ENCODE measurements at places on chromosomes 4 and X.

DNA sequence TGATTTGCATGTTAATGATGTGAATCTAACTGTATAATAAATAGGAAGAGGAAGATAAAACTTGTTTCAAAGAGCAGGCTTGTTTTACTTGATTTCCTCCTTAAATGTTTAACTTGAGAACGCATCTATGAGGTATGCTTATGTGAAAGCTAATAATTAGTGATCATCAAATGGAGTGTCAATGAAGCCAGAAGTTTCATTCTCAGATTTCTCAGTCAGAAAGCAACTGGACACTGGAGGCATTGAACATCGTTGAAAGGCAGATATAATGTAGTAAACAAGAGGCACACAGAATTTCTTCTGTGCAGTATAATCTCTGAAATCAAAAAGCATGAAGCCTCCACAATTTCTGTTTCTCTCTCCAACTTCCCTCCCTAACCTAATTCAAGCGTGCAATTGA is 672.9 kb downstream of the ADGRL3 start:
- DNase-seq, result no peak

DNA sequence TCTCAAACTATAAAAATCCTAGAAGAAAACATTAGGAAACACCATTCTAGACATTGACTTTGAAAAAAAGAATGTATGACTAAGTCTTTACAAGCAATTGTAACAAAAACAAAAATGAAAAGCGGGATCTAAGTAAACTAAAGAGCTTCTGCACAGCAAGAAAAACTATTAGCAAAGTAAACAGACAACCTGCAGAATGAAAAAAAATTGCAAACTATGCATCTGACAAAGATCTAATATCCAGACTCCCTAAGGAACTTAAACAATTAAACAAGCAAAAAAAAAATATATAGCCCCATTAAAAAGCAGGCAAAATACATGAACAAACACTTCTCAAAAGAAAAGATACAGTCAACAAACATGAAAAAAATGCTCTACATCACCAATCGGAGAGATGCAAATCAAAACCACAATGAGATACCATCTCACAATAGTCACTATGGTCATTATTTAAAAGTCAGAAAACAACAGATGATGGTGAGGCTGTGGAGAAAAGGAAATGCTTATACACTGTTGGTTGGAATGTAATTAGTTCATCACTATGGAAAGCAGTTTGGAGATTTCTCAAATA is 168.1 kb downstream of the EPHA5 start:
- DNase-seq, result no peak

GRCh38 chr4:77927991-77928925 is 65.6 kb downstream of the MRPL1 start:
- DNase-seq, result no peak

GRCh38 chr4:153140294-153140693 is 63.9 kb upstream of the TRIM2 start:
- no peak for DNase-seq

DNA sequence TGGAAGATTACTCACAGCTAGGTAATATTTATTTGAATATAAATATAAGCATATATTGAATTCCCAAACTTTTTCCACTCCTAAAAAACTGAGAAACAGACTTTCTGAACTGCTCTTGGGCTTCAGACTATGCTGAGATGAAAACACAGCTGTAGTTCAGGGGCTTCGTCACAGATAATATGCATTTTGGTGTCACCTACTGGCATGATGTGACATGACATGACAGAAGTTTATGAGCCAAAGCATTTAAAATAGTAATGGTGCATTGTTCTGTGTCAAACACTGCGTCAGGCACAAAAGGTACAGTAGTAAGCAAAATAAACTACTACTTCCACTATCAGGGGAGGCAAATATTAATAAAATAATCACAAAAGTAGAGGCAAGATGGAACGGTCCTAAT is 171.3 kb downstream of the BTC start:
- no peak for DNase-seq

DNA sequence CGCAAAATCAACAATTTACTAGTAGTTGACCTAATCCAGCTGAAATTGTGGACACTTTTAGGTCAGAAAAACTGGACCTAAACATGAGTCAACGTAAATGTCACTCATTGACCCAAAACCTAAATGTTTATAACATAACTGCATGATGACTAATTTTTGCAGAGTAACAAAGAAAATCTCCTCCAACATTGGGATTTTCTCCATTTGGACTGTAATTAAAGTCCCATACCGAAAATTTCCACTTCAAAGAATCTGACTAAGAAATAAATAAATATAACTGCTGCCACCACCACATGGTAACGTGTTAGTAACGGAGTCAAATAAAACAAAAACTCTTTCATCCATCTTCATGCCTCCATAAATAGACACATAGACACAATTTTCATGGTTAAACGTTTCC is 1.9 kb downstream of the ADGRA3 start:
- DNase-seq, result no peak

DNA sequence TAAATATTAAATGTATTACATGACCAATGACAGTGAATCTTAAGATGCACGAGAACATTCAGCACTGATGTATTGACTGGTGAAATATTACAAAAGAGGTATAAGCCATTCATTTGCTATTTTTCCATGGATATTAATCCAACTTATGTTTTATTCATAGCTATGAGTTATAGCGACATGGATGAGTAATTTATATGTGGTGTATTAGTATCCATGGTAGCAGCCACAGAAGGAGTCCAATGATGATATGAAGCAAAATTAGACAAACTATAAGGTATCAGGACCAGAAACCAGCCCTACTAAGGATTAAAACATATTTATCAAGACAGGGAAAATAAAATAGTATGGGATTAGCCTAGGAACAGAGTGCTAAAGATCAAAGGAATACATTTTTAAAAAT is 50.7 kb downstream of the THAP9 start:
- DNase-seq, result no peak

DNA sequence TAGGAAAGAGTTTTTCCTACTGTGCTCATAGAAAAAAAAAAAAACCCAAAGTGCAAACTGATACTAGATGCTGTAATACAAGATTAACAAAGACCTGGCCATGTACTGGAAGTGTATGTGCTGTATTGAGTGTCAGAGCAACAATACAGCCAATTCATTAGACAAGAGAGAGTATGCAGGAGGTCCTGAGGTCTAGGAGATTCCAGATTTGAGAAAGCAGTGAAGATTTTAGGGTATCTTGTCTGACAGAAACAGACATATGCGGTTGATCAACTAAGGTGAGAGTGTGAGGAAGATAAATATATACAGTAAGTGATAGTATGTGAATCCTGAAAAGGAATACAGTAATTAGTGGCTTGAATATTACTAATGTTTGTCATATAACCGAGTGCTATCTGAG is 3.0 kb downstream of the GPR174 start:
- DNase-seq, result no peak

DNA sequence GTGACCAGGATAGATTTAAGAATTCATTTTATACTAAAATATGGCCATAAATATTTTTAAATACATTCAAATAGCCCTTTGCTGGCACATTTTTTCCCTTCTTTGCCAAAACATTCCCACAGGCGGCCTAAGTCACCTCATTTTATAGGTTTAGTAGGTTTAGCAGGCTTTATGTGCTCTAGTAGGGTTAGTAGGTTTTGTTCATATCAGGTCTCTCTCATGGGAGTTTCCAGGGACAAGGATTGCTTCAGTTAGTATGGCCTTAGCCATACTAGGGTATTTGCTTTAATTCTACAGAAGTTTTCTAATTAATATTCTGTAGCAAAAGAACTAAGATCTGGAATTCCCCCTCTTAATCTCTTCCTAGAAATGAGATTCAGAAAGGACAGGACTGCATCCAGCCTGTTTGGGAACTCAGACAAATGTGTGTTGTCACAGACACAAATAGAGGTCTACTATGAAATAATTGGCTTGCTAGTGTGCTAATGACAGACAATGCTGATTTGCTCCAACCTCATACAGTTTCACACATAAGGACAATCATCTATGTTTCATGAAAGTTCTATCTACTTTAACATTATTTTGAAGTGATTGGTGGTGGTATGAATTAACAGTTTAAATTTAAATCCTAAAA is 772 bp upstream of the MTTP start:
- DNase-seq, result no peak

GRCh38 chrX:41302370-41302769 is 31.6 kb upstream of the DDX3X start:
- DNase-seq, result no peak

DNA sequence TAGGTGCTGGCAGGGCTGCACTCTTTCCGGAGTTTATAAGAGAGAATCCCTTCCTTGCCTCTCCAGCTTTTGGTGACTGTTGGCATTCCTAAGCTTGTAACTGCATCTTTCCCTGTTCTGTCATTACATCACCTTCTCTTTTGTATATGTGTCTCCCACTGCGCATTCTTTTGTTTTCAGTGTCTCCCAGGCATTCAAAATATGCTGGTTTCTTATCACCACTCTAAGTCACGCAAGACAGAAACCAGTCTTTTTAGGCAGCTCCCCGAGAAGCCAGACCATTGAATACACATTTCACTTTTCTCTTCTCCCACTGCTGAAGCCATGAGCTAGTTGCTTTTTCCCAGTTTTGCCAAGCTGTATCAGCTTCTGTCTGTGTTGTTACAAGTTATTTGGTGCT is 71.0 kb downstream of the LAS1L start:
- no peak for DNase-seq
